ENCODE measurements at places on chromosomes 6 and 20.

GRCh38 chr20:13678944-13679343, 40.2 kb upstream of the TASP1 start:
- no peak for DNase-seq

DNA sequence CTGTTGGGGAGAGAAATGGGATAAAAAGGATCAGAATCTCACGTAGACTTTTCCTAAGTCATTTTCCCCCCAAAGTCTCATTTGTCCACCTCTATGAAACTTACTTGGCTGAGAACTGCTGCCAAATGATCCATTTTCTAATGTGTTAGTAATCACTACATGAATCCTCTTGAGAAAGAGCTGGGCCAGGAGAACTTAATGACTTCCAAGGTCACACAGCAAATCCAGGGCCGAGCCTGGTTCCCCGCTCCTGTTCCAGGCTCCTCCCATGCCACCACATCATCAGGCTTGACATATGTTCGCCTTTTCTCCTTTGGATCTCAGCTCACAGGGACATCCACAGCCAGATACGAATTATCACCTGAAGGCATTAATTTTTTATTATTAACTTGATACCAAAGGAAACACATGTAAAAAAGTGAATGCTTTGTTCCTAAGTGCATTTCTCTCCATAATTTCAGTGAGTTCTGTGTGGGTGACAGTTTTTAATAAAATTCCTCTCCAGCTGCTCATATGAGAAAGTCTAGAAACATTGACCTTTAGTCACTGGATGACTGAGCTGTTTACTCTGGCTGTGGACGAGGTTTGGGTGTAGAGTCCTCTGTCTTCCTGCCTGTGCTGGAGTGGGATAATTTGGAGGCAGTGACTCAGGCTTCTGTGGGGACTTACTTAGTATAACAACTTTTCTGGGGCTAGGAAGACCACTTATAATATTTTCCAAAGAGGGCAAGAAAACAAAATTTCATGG, 276.3 kb downstream of the PAX1 start:
- no peak for DNase-seq

DNA sequence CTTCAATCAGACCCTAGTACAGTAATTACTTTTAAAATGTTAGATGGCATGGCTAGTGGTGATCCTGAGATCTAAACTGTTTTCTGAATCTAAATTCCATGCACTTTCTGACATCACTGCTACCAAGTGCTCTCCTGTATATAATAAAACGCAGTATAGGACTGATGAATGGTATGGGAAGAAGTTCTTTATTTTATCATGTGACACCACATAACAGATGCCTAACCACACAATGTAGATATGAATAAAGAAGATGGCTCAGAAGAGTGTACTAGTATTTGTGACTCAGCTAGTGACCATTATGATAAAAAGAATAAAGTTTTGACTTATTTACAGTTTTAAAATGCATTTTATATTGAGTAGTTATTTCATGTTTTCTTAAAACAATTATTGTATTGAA, 8.5 kb downstream of the NDUFAF4 start:
- DNase-seq = no peak

DNA sequence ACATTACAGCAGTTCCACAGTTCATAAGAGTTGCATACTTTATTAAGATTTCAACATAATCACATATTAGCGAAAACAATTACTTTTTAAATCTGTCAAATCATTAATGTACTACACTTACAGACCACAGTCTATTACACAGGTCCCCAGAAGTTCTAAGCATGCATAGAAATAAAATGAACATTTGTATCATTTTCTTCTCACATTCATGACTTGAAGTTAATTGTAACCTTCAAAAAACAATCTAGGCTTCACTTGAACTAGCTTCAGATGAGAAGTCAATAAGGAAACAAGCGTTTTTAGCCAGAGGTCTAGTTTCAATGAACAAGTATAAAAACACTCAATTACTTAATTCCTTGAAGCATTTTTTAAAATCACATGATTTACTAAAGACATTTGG, 238.3 kb downstream of the HACE1 start:
- DNase-seq = no peak

DNA sequence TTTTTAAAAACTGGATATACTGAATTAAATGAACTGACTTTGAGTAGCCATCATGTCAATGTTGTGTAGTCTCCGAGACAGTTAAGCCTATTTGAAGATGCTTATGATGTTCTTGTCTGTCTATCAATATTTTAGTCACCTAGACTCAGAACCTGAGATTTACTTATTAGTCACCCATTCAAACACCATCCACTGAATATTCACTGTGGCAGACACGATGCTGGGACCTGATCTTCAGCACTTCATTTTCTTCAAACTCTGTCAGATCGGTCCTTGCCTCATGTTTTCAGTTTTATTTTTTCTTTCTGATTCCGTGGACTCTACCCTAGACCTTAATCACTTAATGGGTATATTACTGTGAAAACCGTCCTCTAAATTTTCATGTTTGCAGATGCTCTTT, 123.7 kb upstream of the MCHR2 start:
- no peak for DNase-seq

GRCh38 chr6:36340306-36340617, 3.6 kb upstream of the BNIP5 start:
- DNase-seq = no peak

- DNase-seq = no peak
Measured at GRCh38 chr20:56859801-56860261, 230.7 kb downstream of the TFAP2C start.

DNA sequence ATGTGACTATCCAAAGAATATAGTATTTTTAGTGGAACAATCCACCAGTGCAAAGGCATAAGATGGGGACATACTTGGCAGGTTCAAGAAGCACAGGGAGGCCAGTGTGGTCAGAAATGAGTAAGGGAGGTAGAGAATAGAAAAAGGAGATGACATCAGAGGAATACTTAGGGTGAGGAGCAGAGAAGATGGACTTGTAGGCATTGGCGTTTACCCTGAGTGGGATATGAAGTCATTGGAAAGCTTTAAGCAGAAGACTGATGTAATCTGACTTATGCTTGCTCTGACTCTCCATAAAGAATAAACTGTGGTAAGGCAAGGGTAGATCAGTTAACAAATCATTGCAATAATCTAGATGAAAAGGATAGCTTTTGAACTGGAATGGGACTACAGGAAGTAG, 228.7 kb downstream of the GJA1 start:
- no peak for DNase-seq

DNA sequence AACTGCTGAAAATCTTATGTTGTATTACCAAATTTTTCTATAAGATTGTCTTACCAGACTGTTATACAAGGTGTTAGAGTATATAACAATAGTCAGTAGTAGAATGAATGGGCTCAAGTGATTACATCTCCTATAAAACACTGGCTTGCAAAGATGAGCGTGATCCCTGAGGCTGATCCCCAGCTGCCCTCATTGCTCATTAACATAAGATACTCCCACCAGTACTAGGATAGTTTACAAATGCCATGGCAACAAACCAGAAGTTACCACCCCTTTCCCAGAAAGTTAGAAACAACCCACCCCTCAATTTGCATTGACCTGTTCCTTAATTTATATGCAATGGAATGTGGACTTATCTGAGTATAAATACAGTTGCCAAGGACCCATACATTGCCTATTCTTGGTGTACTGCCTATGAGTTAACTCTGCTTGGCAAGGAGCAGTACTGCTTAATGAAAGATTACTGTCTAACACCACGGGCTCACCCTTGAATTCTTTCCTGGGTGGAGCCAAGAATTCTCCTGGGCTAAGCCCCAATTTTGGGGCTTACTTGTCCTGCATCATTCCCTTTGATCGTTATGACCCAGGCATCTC, 252.8 kb upstream of the CHD6 start:
- DNase-seq = no peak

DNA sequence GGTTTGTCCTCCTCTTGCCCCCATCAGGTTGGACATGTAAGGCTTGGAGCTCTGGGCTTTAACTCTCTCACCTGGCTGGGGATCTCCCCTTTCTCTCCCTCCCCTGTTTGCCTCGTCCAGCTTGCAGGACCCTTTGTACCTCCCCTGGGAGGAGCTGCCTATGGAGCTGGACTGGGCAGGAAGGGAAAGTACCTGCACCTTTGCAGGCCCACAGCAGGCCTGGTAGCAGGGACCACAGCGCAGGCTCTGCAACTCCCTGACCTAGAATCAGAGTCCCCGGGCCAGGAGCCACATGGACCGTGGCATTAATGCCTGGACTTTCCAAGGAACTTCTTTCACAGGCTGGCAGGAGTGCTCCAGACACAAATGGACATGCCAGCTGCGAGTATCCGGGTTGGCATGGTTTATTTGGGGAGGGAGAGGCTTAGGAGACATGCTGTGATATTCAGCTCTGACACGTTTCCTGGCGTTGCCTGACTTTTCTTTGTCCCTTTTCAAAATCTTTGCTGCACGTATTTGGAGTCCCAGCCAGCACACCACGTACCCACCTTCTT, 268.5 kb upstream of the EXOC2 start:
- DNase-seq = no peak

- no peak for DNase-seq
Measured at GRCh38 chr6:75280131-75280855, 4.3 kb downstream of the TMEM30A start.

- DNase-seq = no peak
Measured at GRCh38 chr6:42051268-42051653, 937 bp downstream of the TAF8 start.

DNA sequence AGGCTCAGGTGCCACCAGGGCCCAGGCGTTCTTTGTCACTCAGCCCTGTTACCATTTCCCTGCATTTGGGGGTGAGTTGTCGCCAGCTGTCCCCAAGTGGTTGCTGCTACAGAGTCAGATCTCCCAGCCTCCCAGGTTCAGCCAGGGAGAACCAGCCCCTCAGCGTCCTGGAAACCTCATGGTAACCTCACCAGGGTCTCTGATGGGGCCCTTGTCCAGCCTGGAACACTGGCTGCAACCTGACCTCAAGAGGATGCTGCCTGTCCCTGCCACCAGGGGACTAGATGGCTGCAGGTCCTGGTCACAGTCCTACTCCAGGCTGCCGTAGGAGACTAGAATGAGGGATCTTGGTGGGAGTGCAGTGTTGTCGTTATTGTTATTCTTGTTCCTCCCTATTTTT, 228.3 kb upstream of the PDE10A start:
- DNase-seq = no peak

GRCh38 chr20:48774696-48775095, 53.1 kb downstream of the PREX1 start:
- DNase-seq = no peak

GRCh38 chr20:31695849-31696804, 26.5 kb downstream of the BCL2L1 start:
- DNase-seq = no peak

- DNase-seq = peak; percentile 24
Measured at GRCh38 chr6:158808941-158809678, 10.1 kb downstream of the EZR start.

- DNase-seq = no peak
Measured at GRCh38 chr6:40436685-40437604, 150.2 kb downstream of the LRFN2 start.

DNA sequence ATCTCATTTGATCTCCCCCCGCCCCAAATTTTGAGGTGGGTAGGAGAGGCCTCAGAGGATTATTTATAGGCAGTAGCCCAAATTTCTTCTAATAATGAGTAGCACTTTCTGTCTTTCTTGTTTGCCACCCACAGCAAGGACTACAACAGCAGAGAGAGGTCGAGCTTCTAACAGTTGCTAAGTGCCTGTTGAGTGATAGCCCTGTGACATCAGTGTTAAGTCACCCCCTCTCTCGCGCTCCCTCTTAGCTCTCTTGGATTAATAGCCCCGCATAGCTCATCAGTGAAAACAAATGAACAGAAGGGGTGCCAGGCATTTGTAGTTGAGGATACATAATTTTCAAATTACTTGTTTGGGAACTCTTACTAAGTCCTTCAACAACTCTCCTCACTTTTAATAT, 3.5 kb downstream of the ANKRD60 start:
- DNase-seq = no peak

DNA sequence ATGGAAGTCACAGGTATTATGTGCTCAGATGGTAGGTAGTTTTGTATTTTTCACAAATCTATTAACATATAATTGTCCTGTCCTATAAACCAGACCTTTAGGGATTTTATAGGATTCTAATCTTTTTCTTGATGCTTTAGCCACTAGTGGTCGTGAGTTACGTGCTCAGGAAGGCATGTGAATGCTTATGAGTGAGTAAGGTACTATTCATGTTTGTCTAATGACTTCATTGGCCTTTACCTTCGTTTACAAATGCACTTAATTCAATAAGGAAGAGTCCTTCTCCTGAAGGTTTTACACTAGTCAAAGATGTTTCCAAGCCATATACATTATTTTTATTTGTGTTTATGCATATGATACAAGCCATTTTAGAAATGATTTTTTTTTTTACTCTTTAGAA, 23.0 kb downstream of the PACRG start:
- DNase-seq = no peak

DNA sequence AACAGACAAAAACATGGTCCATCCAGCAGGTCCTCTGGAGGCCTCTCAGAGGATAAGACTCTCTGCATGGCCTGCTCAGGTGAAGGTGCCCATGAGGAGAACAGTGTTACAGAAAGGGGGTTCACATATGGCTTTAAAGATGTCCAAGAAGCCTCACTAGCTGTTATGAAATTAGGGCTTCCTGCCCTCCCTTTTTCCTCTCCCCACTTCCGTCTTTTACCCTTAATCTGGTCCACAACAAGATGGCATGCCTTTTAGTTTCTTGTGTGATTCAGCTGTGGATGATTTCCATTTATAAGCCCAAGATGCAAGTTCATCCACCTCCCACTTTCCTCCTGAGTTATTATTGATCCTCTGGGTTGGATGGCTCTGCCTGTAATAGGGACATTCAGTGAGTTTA, 14.0 kb downstream of the GCNT2 start:
- DNase-seq = no peak
